ENCODE measurements at places on chromosomes 3 and 15.

DNA sequence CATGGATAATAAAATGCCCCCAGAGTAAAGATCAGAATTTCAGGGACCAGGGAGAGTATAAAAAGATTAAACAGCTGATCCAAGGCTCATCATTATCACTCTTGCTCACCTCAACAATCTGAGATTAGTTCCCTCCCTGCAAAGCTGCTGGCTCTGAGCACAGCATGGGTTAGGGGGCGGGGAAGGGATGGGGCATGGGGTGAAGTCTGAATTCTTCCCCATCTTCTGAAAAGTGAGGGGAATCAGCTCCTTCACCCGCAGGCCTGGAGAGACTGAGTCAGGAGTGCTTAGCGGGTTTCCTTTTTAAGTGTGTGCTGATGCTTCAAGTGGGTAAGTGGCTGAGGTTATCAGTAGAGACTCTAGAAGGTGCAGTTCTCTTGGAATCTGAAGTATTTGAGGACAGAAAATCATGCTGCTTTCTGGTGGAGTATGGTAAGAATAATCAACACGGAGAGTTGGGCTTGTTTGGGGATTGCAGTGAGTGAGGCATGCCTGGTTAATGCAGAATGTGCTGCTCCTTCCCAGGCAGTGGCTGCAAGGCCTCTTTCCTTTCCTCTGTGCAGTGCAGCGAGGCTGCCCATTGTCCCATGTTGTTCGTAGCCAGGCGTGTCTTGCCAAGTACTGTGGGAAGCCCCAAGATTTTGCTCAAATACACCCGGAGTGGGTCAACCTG lies 59.2 kb upstream of the TRAK1 start:
- DNase-seq: no peak

DNA sequence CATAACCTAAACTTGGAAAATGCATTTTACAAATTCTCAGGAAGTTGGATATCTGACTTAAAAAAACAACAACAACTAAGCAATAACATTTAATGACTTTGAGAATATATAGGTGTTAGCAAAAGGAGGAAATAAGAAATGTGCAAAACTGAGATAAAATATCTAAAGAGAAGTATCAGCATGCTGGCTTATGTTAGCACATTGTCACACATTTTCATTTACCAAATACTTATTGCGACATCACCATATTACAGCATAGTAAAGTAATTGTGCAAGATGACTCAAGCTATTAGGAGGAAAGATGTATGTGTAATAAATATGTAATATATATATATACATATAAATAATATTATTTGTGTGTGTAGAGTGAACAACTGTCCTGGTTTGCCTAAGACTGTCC lies 9.2 kb downstream of the PTX3 start:
- DNase-seq: peak; percentile 51

DNA sequence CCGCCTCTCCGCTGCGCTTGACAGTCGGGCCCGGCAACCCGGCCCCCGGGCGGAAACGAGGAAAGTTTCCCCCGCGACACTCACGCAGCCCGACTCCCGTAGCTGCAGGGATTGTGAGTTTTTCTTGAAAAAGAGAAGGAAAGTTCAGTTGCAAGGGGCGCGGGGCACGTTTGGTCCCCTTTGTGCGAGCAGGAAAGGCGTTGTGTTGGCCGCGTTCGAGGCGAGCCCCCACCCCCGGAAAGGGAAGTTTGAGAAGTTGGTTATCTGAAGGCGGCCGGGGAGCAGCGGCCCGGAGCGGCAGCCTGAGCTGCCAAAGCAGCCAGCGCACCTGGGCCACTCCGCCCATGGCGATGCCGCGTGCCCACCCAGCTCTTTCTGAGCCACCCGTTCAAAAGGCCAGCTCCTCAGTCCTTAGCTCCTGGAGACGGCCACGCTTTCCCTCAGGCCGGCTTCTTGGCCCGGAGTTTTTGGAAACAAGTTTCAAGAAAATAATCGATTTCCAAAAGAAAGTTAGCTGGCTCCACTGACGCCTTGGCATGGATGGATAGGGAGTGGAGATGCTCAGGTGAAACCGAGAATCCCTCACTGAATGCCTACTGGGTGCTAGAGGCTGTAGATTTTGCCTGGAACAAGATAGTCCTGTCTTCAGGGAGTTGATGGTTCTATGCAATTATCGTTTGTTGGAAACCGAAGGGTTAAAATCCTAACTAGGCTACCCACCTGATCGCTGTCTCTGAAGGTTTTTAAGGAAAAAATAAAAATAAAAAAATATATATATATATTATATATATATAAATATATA lies 832 bp downstream of the TGFBR2 start:
- peak; percentile 51 for DNase-seq

- DNase-seq: peak; percentile 87
These were observed at the start of gene MAPK6 for GRCh38 chr15:52018693-52019393. Gene MAPK6 (plus strand): TSS chr15:52019219. CDS start chr15:52046461, 27,242 bp downstream.

DNA sequence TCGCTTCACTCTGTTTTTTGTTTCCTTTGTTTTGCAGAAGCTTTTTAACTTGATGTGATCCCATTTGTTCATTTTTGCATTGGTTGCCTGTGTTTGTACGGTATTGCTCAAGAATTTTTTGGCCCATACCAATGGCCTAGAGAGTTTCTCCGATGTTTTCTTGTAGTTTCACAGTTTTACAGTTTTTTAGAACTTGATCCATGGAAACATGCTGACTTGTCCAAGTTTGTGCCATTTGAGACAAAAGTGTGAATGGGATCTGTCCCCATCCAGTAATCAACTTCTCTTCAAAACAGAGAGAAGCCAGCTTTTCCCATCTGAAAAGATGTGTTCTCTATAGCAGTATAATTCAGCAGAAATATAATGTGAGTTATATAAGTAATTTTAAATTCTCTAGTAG lies 266.5 kb upstream of the LRTM1 start:
- no peak for DNase-seq

DNA sequence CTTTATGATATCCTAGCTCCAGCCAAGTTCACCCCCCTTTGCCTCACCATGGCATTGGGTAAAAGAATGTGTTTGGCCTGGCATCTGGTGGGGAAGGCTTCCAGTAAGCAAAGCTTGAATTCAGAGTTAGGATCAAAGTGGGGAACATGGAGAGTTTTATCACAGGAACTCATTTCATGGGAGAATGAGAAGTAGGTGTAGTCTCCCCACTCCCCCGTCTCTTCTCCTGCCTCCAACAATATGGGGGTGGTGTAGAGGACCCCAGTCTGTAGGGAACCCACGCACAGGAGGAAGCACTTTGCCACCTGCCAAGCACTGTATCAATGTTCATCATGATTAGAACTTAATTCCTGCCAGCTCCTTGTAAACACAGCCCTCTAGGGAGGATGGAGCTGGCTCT lies 200.5 kb downstream of the UACA start:
- DNase-seq: no peak

- no peak for DNase-seq
These were observed 38.8 kb downstream of the GADL1 start for GRCh38 chr3:30855400-30856292.

DNA sequence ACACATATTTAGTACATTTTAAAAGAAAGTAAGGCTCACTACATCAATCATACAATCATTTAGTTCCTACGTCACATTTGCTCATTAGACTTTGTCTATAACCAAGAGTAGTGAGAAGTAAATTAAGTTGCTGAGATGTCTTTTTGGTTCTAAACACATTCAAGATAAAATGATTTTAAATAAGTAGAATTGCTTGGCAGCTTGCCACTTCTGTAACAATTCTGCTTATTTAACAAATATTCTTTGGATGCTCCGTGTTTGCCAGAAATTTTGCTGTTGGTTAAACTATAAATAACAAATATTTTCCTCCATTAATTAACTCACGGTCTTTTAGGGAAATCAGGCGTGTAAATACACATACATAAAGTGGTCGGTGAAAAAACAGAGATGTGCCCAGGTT lies 18.3 kb downstream of the SUCNR1 start:
- no peak for DNase-seq

GRCh38 chr15:90697175-90697574 lies 20.0 kb upstream of the BLM start:
- no peak for DNase-seq

DNA sequence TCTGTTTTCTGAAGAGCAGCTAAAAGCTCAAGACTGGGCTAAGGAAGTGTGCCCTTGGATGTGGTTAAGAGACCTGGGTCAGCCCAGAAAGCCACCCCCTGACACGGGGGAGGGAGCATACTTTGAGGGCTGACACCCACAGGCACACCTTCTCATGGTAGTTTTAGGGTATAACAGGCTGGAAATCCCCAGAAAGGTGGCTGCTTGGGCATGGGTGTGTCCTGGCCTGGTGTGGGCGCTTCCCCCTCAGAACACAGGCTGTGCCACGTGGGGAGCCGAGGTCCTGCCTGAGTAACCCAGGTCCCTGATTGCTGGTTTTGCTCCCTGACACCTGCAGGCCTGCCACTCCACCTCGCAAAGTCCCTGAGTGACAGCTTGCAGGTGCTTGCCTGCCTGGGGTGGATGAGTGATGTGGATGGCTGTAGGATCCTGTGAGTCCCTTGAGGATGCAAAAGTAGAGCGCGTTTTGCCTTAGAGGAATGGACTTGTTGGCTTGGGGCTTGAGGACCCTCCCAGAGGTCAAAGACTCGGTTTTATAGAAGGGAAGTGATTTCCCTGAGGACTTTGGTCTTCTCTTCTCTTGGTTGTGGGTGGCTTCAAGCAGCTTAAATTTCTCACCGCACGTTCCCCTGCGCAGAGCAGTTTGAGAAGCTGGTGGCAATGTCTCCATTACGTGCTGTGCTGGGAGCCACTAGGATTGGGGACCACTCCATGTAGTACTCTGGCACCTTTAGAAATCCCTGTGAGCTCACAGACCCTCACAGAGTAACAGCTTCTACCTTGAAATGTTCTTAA lies 94.4 kb downstream of the DNASE1L3 start:
- DNase-seq: no peak

DNA sequence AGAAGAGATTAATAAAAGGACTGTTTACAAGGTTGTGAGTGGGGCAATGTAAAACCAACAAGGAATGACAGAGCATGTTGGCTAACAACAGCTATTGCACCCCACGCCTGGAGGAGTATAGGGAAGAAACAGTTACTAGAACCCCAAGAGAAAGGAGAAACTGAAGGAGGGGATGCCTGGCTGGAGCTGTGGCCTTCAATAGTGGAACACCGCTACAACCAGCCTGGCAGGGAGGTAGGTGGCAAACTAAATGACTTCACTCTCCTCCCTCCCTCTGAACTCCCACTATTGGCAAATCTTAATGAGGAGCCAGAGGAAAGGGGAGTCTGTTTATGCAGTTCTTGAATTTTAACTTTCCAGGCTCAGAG lies 7.2 kb upstream of the CD47 start:
- DNase-seq: no peak

DNA sequence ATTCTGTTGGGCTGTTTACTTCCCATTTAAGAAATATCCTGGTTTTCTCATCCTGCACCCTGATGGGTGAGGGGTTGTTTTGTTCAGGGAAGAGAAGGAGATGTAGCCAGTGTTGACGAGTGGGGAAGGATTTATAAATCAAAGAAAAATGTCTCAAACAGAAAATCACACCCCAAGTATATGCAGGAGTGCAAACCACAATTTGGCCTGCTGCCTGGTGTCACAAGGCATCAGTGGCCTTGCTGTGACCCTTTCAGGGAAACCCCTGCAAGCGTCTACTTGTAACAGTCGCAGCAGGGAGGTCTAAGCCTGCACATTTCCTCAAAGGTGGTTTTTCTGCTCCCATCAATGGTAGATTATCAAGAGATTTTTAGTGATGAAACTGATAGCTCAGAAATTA lies 132.6 kb upstream of the LRRN1 start:
- no peak for DNase-seq

DNA sequence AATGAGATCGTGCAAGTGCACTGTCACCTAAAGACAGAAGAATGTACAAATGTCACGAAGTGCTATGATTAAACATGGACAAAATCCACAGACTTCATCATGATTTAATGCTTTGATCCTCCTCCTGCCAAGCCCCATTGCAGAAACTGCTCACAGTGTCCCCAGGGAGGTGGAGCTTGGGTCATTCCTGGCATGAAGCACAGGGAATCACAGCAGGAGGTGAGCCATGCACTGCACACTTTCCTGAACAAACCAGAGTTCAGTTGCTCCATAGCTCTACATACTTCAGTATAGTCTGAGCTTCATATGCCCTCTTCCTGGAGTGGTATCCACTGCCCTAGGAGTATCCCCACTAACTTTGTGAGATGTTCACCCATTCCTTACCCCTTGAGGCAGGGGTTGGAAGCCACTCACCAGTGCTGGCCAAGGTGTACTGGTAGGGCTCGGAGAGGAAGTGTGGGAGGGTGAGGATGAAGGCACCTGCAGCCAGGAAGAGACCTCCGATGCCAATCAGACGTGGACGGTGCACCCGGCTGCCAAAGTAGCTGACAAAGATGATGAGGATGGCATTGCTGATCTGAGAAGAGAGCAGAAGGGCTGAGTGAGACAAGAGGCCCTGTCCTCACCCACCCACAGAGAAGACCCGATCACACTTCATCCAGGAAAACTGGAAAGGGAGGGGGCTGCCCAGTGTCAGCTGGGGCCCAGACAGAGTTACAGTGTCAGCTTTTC lies 56.3 kb downstream of the SLCO2A1 start:
- DNase-seq: no peak

DNA sequence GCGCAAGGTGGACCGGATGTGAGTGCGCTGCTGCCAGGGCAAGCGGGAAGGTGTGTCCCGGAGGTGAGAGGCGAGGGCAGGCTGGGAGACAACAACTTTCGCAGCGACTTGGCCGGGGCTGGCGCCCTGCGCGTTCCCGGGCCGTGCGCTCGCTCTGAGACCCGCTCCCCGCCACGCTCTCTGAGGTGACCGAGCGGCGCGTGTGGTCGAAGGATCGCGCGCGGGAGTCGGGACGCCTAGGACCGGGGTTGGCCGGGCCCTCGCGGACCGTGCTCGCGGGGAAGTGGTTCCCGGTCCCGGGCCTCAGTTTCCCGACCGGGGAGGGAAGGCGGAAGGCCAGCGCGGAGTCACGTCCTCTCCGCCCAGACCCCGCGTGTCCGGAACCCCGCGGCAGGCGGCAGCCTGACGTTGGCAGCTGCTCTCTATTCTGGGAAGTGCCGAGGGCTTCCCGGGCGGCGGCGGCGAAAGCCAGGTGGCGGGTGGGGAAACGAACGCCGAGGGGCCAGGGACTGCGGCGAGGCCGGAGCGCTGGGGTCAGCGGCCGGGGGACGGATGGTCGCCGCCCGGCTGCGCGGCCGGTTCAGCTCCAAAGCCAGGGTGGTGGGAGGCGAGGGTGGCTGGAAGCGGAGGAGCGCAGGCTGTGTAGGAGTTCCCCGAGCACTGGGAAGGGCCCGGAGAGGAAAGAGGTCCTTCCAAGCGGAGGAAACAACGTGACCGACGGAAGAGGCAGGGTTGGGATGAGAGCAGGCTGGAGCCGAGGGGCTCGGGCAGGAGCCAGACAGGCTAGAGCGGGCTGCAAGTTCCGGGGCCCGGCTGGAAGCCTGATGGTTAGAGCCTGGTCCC lies 1.0 kb upstream of the IGF2BP2 start:
- no peak for DNase-seq

GRCh38 chr15:74802862-74803447 lies 9.7 kb upstream of the LMAN1L start:
- no peak for DNase-seq

Data from HL-60 (cell line).